Nephron progenitor cell (in vitro differentiated cells): ENCODE measurements at places on chromosomes 1 and 21.

GRCh38 chr1:119141020-119141424 is 569 bp upstream of the WARS2 start:
- DNase-seq, result peak; percentile 17

GRCh38 chr1:86200901-86201300 is 44.3 kb upstream of the COL24A1 start:
- no peak for DNase-seq

- DNase-seq, result peak; percentile 65
These were observed 61.7 kb upstream of the ADAR start for GRCh38 chr1:154669464-154670282.

DNA sequence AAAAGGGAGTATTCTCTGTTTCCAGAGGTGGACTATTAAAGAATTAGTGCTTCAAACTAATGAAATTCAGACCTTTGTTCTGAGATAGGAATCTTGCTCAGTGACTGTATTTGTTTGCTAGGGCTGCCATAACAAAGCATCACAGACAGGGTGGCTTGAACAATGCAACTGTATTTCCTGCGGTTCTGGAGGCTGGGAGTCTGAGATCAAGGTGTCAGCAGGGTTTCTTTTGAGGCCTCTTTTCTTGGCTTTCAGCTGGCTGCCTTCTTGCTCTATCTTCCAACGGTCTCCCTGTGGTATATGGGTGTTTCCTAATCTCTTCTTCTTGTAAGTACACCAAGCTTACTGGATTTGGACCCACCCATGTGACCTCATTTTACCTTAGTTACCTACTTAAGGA is 264.6 kb upstream of the PROX1 start:
- DNase-seq, result no peak

- DNase-seq, result no peak
These were observed 6.6 kb upstream of the NHLH1 start for GRCh38 chr1:160360227-160360695.

DNA sequence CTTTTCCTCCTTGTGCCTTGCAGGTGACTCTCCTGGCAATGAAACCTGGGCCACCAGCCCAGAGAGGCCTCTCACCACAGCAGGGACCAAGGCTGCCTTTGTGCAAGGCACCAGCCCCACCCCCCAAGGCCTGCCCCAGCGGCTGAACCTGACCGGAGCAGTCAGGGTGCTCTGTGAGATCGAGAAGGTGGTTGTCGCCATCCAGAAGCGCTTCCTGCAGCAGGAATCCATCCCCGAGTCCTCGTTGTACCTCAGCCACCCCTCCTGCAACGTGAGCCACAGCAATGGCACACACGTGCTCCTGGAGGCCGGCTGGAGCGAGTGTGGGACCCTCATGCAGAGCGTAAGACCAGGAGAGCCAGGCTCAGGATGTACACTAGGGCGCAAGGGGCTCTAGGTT is 51.7 kb downstream of the UMODL1 start:
- DNase-seq, result no peak

GRCh38 chr1:207848234-207848633 is 62.7 kb downstream of the CD34 start:
- DNase-seq, result no peak

DNA sequence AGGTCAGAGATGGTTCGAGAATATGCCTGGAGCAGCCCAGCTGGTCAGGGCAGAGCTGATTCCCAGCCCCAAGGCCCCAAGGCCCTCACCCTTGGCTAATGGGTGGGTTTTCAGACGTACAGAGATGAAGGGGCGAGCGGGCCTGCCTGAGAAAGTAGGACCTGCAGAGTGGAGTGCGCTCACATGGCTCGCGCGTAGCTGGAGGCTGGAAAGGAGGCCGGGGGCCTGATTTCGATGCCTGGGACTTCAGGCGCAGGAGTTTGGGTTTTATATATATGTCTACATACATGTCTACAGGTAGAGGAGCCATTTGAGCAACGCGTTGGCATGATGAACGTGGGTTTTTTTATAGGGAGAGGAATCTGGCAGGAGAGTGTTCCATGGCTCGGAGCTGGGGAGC is 8.9 kb downstream of the COQ8A start:
- DNase-seq, result no peak

- no peak for DNase-seq
These were observed 22.4 kb downstream of the DEGS1 start for GRCh38 chr1:224205438-224205840.

- no peak for DNase-seq
These were observed 75.5 kb downstream of the MORN1 start for GRCh38 chr1:2315674-2316450.

DNA sequence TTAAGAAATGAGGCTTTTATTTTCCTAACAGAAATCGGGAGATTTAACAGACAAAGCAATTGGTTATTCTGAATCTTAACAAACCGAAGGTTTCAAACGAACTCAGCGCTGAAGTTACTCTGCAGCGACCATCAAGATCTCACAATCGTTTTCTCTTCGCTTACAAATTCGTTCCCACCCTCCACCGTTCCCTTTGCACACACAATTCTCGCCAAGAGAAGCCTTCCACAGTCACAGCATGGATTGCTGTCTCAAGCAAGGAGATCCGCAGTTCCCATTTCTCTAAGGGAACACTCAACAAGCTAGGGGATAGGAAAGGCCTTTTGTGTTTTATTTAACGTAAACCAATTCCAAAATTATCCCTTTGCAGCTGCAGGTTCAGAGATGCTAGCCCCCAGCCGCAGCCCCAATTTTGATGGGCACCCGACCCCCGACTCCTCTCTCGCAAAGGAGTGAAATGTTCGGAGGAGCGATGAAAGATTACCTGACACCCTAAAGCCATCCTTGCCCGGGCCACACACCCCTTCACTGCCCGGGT is 755 bp downstream of the FBXO42 start:
- no peak for DNase-seq

DNA sequence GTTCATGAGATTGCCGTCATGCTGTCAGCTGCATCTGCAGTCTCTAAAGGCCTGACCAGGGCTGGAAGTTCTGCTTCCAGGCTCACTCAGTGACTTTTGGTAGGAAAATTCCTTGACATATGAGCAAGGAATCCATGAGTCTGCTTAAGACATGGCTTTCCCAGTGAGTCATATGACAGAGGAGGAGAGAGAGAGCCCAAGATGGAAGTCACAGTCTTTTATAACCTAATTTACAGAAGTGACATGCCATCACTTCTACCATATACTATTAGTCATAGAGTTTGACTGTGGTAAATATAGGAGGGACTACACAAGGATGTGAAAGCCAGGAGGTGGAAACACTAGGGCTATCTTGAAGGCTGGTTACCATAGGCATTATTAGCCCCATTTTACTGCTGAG is 115.2 kb downstream of the ROR1 start:
- DNase-seq, result no peak

DNA sequence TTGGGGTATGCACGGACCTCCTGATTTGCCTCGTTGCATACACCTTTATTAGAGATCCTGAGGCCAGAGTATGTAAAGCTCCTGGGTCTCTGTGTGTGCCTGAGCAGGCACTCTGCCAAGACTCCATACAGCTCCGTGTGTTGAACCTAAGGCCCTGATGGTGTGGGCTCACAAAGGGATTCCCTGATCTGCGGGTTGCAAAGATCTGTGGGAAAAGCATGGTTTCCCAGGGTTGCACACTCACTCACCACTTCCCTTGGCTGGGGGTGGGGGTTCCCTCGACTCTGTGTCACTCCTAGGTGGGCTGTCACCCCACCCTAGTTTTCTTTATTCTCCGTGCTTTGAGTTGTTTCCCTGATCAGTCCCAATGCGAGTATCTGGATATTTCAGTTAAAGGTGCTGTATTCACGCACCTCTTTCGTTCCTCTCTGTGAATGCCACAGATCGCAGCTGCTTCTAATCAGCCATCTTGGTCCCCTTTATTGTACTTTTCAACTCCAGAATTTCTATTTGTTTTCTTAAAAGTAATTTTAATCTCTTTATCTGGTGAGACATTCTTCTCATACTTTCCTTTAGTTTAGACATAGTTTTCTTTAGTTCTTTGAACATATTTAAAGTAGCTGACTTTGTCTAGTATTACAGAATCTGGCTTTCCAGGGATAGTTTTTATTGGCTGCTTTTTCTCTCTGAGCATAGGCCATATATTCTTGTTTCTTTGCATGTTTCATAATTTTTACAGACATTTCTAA is 39.0 kb upstream of the F3 start:
- DNase-seq, result no peak

GRCh38 chr1:16208270-16208987 is 4.0 kb downstream of the ARHGEF19 start:
- DNase-seq, result no peak

- DNase-seq, result no peak
These were observed 20.8 kb downstream of the KCNJ15 start for GRCh38 chr21:38277501-38278131.

GRCh38 chr21:35896060-35896459 is 164.3 kb downstream of the SETD4 start:
- DNase-seq, result no peak

GRCh38 chr1:104765085-104765484 is 1015.4 kb downstream of the AMY1C start:
- no peak for DNase-seq

DNA sequence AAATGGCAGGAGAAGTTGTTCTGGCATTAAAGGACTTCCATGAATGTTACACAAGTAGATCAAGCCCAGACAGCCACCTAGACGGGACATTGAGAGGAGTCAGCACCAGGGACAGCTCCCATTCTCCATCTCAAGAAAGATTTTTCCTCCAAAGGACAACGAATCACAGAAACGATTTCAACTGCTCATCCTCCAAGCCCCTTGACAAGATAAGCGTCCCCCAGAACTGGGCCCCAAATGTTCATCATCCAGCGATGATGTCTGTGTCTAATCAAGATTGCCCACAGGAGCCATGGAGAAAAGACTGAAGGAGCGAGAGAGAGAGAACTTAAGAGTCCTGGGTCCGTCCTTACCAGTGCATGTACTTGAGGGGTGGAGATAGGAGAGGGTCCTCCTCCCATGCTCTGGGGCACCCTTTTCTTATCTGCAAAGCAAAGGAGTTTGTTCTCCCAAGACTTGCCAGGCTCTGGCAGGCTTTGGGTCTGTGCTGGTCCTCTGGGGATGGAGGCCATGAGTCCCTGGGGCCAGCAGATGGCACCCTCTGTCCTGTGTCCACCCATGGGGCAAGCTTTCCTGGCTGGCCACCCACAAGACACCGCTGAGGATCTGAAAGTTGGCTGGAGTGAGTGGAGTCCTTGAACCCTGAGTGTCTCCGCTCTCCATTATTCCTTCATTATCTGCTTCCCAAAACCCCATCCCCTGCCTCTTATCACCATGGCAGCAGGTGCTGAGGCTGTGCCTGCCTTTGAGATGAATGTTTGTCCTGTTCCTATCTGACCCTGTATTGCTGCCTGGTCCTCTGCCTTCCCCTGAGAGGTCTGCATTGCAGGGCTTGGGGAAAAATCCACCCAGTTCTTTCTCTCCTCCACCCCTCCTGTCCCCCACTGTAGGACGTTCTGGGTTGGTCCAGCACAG is 164.6 kb downstream of the ACTL8 start:
- peak; percentile 83 for DNase-seq

- DNase-seq, result no peak
These were observed 16.8 kb downstream of the DUSP10 start for GRCh38 chr1:221724931-221725605.

DNA sequence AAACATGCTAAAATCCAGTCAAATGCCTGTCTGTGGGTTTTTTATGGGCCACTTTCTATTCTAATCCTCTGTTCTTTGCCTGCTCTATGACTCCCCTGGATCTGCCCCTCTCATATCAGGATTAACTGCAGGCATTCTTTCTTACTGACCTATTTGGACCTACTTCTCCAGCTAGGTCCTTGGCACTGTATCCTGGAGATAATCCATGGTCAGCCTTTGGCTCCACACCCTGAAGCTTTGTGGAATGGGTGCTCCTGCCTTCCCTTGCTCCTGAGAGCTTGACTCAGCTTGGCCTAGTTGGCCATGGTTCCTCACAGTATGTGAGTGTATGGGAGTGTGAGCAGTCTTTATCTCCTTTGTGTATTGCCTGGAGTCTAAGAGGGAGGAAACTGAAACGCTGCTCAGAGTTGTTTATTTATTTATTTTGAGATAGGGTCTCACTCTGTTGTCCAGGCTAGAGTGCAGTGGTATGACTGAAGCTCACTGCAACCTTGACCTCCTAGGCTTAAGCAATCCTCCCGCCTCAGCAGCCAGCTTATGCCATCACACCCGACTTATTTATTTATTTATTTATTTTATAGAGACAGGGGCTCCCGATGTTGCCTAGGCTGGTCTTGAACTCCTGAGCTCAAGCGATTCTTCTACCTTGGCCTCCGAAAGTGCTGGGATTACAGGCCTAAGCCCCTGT is 28.7 kb upstream of the CDC14A start:
- DNase-seq, result no peak

- no peak for DNase-seq
These were observed 4.5 kb upstream of the IER5 start for GRCh38 chr1:181083842-181084605.

DNA sequence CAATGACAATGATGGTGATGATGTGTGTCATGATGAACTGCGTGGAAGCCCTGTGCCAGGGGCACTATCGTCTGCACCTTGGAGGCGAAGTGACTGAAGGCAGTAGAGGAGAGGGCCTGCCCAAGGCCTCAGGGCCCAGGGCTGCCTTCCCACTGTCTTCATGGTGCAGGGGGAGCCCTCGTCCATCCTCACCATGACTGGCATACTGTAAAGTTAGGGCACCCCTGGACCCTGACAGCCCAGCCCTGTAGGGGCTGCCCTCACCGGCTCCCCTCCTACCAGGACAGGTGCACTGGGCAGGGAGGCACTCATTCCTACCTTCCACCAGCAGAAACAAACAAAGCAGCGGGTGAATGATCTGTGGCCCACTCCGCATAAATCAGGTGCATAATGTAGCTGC is 156.9 kb upstream of the C1orf174 start:
- no peak for DNase-seq

DNA sequence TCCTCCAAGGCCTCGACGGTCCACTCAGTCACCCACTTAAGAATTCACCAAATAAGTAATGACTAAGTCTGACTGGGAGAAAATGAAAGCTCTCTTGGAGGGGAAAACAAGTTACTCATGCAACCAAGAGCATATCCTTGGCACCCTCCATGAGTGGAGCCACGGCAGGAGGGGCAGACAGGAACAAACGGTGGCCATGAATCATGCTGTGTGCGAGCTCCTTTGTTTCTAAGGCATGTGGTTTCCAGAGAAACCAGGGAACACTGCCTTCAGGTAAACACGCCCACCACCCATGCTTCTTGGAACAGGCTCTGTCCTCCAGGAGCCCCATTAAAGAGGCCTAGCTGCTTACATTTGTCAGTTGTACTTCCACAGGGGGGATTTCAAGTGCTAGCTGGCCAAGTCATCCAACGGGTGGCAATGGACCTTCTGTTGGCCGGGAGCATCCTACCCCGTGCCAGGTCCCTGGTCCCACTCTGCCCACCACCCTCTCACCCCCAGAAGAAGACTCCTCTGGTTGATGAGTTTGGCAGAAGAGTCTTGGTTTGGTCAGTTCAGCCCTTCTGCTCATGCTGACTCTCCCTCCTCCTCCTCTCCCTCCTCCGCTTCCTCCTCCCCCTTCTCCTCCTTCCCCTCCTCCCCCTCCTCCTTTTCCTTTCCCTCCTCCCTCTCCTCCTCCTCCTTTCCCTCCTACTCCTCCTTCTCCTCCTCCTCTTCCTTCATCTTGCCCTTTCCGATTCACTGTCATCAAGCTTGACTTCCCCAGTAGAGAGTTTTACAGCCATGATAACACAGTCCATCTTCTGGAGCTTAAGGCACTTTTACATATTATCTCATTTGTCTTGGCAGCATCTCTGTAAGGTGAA is 107.6 kb downstream of the CCDC185 start:
- DNase-seq, result no peak
